ENCODE measurements at places on chromosomes 1 and 21.
A peak's percentile ranks its signal among the peaks of the same experiment; 100 is the strongest.

DNA sequence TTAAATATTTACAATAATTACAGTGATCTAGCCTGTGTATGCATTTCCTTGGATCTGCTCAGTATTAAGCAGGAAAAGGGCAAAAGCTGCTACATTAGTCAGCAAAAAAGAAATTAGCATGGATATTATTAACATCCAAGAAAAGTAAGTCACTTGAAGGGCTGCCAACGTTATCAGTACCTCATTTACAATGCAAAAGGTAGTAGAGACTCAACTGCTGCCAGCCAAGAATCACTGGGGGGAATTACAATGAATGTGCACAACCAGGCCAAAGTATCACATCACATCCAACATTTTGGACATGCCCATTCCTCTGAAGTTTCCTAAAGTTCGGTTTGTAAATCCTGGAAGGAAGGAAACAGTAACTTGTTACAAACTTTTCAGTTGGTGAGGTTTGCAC, 1.9 kb downstream of the CNN3 start:
- H3K4me3 ChIP-seq, result peak overlapping the region; percentile 95
- peak overlapping the region; percentile 97 for H3K27ac ChIP-seq
- no peak for DNase-seq
- peaks cover 75% of the 10 kb centered on the region for H3K4me1 ChIP-seq
- H3K36me3 ChIP-seq, result peaks cover 7% of the 10 kb centered on the region

DNA sequence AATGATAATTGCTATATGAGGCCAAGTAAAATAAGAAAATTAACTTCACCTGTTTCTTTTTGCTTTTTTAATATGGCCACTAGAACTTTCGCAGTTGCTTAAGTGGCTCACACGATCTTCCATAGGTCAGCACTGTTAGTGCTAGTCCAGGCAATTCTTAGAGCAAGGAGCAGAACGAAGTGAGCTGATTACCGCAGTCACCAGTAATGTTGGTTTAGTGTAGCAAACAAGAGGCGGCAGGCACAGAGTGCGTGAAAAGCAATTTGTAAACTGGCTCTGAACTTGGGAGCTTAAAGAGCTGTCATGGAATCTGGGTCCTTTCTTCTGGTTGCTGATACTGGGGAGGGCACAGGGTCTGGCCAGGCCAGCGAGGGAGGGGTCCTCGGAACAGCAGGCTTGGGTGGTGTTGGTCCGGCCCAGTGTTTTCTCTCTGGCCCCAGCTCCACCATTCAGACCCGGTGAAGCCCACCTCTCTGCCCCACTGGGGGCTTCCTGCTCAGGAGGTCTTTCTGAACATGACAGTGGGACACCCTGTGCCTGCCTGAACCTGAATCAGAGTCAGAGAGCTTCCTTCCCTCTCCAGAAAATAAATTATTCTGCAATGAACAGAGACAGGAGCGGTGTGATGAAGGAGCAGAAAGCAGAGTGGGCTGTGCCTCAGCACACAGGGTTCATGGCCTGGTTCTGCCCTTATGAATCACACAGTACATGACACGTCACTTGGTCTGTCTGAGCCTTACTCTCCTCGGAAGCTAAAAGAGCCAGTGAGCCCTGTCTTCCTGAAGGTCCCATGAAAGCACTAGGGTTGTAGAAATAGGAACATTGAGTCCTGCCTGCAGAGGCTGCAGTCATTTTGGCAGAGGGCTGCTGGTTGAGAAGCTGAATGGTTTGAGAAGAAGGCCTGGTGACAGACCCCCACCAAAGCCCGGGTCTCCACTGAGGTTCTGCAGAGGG, 11.9 kb downstream of the ETS2 start:
- no peak overlapping the region for H3K4me3 ChIP-seq
- peaks cover 60% of the 10 kb centered on the region for H3K36me3 ChIP-seq
- peaks cover 29% of the 10 kb centered on the region for H3K4me1 ChIP-seq
- H3K27ac ChIP-seq, result peak overlapping the region; percentile 36

- DNase-seq, result no peak
- H3K27me3 ChIP-seq, result peaks cover 17% of the 10 kb centered on the region
- H3K27ac ChIP-seq, result no peak overlapping the region
- H3K4me3 ChIP-seq, result no peak overlapping the region
Measured at GRCh38 chr1:224757508-224757907, 141.4 kb downstream of the CNIH3 start.

DNA sequence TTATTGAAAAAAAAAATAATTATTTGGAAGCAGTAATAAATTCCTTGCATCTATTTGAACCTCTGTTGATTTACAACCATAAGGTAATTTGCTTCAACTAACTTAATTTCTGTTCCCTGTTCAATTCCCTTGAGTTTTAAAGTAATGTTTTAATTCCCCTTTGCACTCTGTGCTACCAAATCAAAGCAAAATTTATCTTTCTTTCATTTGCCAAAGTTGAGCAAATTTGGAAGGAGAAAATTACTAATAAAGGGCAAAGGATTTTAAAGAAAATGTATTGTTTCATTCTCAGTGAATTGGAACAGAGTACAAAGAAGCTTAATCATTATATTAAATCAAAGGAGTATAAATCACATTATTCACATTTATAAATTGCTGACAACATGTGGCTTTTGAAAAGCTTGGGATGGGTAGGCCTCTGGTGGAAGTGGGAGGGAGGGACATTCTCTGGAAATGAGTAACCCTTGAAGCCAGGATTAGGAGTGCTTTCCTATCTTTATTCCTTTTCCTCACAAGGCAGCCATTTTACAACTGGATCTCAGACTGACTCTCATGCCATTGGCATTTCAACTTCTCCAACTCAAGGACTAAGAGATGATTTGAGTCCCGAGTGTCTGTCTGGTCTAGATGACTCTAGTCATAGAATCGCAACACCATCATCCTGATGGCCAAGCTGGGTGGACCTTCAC, 331.6 kb upstream of the DUSP10 start:
- H3K27ac ChIP-seq, result no peak overlapping the region
- H3K4me3 ChIP-seq, result no peak overlapping the region
- no peaks in the 10 kb centered on the region for H3K4me1 ChIP-seq
- H3K36me3 ChIP-seq, result no peaks in the 10 kb centered on the region
- H3K27me3 ChIP-seq, result no peaks in the 10 kb centered on the region
- DNase-seq, result no peak

DNA sequence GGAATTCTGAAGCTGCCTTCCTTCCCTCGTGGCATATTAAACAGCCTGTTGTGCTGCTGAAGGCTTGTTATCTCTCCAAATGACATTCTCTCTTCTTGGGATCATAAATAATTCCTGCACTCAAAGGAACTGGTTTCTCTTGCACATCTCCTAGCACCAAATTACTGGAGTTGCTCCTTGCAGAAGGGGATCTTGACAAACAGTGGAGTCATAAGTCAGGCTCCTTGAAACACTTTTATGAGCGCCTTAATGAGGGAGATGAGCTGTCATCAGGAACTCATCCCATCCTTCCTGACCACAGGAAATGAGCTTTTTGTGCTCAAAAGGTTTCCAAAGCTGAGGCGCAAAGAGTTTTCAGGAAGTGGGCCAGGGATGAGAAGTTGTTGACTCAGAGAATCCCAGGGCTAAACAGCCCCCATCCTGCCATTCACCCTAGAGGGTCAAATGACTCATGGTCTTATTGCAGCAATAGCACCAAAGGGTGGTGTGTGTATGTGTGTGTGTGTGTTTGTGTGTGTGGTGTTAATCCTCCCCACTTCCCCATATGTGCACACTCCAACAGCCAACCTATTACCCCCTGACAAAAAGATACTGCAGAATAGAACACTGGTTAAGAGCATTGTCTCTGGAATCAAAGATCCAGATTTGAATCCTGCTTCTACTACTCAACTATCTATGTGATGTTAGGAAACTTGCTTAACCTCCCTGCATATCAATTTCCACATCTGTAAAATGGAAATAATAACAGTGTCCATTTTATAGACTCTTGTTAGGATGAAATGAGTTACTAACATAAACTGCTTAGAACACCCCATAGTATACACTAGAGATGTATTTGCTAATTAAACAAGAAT, 2.8 kb upstream of the PHC2 start:
- H3K4me1 ChIP-seq, result peaks cover 33% of the 10 kb centered on the region
- no peaks in the 10 kb centered on the region for H3K27me3 ChIP-seq
- DNase-seq, result no peak
- H3K27ac ChIP-seq, result peak overlapping the region; percentile 62
- H3K4me3 ChIP-seq, result no peak overlapping the region

GRCh38 chr1:21931171-21932093, 5.7 kb downstream of the HSPG2 start:
- no peak for DNase-seq
- peak overlapping the region; percentile 31 for H3K4me3 ChIP-seq

GRCh38 chr1:218996362-218996761, 177.3 kb upstream of the LYPLAL1 start:
- no peak overlapping the region for H3K4me3 ChIP-seq
- H3K36me3 ChIP-seq, result no peaks in the 10 kb centered on the region
- no peaks in the 10 kb centered on the region for H3K27me3 ChIP-seq
